ENCODE measurements at places on chromosomes 11 and 22. TPM values are rescaled to one million over a fixed set of nuclear protein-coding genes. Genes with fewer than 3 reads are reported as not detected.
A peak's percentile ranks its signal among the peaks of the same experiment; 100 is the strongest.

DNA sequence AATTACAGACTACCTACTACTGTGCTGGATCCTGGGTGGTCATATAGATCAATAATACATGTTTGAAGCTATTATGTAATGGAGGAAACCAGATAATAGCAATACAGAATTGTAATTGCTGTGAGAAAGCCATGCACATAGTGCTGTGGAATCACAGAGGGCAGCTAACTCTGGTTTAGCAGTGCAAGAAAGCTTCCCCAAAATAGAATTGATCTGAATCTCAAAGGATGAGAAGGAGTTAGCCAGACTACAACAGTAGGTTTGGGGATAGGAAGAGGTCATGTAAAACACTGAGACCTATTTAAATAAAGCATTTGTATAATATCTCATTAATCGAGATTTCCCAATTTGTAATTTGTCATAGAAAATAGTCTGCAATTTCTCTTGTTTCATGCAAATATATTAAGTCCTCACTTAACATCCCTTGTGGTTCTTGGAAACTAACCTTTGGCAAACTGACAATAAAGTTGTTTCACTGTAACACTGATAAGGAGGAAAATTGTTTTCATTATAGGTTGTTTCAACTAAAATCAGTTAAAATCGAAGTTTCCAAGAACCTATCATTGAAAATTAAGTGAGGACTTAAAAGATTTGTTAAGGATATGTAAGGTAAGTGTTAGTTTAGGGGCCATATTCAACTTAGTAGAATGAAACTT, 7.6 kb downstream of the C11orf58 start:
- DNase-seq: no peak

- DNase-seq: no peak
These were observed 852.7 kb downstream of the LRRC4C start for GRCh38 chr11:40606800-40607199.

GRCh38 chr11:66718320-66718971, 10.6 kb downstream of the SPTBN2 start:
- DNase-seq: no peak

DNA sequence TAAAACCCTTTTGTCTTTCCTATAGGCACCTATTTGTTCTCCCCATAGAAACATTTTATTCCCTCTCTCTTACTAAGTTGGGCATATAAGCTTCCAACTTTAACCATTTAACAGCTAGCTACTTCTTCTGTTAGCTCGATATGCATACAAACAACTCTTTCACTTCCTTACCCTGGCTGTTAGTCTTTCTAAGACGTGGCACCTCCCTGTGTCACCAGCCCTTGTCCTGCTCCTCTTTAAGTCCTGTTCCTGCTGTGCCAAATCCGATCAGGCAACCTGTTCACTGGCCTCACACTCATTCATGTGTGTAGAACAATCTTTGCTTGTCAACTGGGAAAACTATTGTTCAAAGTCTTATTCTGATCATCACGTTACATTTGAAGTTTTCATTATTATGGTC, 1376.1 kb upstream of the TENM4 start:
- no peak for DNase-seq

GRCh38 chr11:113514856-113515255, 39.7 kb upstream of the DRD2 start:
- DNase-seq: no peak

GRCh38 chr22:49446759-49447710, 380.6 kb downstream of the BRD1 start:
- DNase-seq: no peak

GRCh38 chr11:112127056-112127455, 36.8 kb downstream of the IL18 start:
- DNase-seq: no peak

- DNase-seq: no peak
These were observed 37.4 kb downstream of the CEP57 start for GRCh38 chr11:95827696-95828095.

DNA sequence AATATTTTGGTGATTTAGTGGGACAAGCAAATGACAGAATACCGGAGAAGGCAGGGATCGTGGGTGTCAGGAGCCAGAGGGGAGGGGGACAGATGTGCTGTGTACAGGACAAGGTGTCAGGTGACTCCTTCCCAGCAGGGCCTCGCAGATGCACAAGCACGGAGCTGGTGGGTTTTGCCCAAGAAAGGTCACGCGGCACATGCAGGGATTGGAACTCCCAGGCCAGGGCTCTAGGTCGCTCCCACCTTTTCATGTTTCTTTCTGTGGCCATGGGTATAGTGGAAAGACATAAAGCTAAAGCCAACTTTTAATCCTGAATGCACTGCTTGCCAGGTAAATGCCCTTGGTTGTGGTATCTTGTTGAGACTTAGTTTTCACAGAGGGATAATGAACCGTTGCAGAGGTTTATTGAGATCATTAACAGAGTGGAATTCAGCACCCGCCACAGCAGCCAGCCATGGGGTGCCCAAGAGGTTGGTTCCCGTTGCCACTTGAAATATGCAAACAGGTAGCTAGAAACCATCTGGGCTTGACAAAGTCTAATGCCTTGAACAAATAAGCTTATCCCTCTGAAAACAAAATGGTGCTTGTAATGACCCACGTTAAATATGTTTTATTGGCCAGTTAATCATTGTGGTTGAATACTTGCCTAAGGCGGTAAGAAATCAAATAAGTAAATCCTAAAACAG, 10.1 kb downstream of the C22orf23 start:
- DNase-seq: no peak

- peak; percentile 95 for DNase-seq
These were observed 98.9 kb upstream of the SLC5A12 start for GRCh38 chr11:26820739-26821138.

- no peak for DNase-seq
These were observed 11.8 kb upstream of the KCNE3 start for GRCh38 chr11:74478877-74479731.

GRCh38 chr11:7143908-7144307, 55.1 kb downstream of the RBMXL2 start:
- DNase-seq: no peak

- no peak for DNase-seq
These were observed 485.7 kb upstream of the ANO5 start for GRCh38 chr11:21707116-21707739.

DNA sequence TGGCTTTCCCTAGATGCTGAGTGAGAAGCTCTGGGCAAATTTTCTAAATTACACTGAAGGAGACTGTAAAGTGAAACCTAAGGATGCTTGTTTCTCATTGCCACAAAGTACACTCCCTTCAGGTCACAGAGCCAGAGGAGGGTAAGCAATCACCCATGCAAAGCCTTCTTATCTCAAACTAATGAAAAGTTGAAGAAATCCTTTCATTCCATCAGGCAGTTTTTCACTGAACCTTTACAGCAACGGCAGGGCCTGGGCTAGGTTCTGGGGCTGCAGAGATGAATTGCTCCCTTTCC, 106.2 kb downstream of the RASSF10 start:
- no peak for DNase-seq

DNA sequence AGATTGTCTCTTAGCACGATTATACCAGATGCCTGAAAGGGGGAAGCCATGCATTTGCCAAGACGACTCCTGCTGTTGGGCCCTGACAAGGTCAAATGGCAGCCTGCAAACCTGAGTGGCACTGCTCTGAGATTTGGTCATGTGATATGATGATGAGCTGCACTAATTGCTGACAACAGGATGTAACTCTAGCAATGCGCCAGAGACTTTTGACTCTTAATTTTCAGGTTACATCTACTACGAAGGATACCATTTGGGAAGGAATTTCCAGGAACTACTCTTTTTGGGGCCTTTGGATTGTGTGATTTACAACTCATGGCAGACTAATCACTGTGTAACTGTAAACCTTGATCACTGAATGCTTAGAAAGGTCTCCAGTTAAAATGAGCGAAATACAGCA, 13.1 kb downstream of the TREH start:
- no peak for DNase-seq

GRCh38 chr11:118049771-118050170, 27.1 kb upstream of the TMPRSS4 start:
- DNase-seq: no peak

GRCh38 chr11:35348898-35349687, 70.3 kb downstream of the SLC1A2 start:
- no peak for DNase-seq

GRCh38 chr11:43282607-43283440, 29.0 kb upstream of the API5 start:
- no peak for DNase-seq

DNA sequence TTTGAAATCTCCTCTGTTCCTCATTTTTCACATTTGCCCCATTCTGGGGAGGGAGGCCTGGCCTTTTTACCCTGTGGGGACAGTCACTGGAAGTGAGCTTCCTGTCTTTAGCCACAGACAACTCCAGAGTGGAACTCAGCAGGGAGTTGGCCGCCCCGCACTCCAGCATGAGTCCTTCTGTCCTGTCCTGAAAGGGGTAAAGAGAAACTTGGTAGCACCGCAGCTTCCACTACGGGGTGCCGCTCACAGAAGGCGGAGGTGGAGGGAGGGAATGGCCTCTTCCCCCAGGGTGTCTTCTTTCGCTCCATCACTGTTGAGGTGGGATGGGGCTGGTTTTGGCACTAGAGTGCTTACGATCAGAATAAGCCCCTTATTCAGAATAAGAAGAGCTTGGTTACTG, 132.2 kb downstream of the ST3GAL4 start:
- DNase-seq: no peak

GRCh38 chr22:37994049-37994448, 9.7 kb upstream of the SOX10 start:
- DNase-seq: no peak

- DNase-seq: no peak
These were observed 13.8 kb upstream of the LINC01488 start for GRCh38 chr11:69467646-69468045.

GRCh38 chr11:12125609-12126149, 15.3 kb downstream of the MICAL2 start:
- DNase-seq: no peak

- no peak for DNase-seq
These were observed 481.8 kb upstream of the TENM4 start for GRCh38 chr11:79922641-79923040.

DNA sequence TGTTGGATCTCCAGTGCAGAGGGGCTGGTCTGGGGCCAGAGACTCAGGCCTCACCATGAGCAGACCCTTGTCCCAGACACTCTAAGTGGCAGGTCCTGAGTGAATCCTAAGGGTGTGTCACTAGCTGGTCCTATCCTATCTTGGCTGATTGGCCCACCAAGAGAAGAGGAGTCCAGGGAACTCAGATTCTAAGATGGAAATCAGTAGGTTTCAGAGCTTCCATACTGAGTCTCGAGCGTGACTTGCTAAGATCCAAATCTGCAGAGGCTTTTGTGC, 10.9 kb downstream of the POU2AF1 start:
- no peak for DNase-seq

- no peak for DNase-seq
These were observed 24.1 kb upstream of the CELSR1 start for GRCh38 chr22:46561435-46561905.

The PARVA gene
- polyA plus RNA-seq: 147 TPM

The RAPSN gene
- polyA plus RNA-seq: 0.12 TPM

The OR51S1 gene
- not detected for polyA plus RNA-seq

The TNNI2 gene
- not detected for polyA plus RNA-seq

The UPK3A gene
- not detected for polyA plus RNA-seq

Data from BJ (cell line).